Activated T-helper 2 cell treated with anti-CD3 and anti-CD28 coated beads, Interferon-gamma antibody, Interleukin-2, Interleukin-4, amounts not matched to agents 10 μg/mL and 5 μg/mL and 100 μg/mL, durations not matched to agents 14 hours and 24 hours and 36 hours (primary cell): ENCODE measurements at places on chromosomes 2 and 18.

DNA sequence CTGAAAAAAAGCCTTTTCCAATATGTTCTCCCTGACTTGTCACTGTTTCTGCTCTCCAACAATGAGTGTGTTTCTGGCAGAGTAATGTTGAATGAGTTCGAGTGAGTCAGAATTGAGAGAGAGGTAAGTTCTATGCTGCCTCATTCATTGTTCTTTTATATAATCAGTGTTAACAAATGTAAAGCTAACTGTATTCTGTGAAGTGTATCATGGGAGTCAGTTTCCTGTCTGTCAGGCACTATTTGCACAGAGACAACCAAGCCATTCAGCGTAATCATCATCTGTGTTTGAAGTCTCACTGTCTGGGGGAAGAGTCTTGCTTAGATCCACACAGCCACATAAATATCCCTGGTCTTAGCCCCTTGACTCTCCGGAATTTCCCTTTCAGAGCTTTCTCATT lies 22.0 kb upstream of the UPP2 start:
- no peak for DNase-seq

DNA sequence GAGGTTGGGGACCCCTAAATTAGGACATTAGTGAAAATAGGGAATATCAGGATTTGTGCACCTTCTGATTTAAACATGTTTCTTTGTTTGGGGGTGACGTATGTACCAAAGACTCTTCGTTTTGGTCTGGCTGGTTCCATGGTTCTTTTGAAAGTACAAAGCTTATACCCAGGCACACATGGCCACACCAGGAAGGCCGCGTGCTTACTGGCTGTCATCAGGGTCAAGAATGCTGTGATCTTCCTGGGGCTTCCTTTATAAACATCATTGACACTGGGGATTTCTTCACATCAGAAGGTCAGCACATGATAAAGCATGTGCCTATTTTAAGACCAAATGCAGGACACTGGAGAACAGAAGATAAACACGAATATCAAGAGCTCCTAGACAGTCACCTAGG lies 230.6 kb upstream of the ID2 start:
- DNase-seq: no peak

DNA sequence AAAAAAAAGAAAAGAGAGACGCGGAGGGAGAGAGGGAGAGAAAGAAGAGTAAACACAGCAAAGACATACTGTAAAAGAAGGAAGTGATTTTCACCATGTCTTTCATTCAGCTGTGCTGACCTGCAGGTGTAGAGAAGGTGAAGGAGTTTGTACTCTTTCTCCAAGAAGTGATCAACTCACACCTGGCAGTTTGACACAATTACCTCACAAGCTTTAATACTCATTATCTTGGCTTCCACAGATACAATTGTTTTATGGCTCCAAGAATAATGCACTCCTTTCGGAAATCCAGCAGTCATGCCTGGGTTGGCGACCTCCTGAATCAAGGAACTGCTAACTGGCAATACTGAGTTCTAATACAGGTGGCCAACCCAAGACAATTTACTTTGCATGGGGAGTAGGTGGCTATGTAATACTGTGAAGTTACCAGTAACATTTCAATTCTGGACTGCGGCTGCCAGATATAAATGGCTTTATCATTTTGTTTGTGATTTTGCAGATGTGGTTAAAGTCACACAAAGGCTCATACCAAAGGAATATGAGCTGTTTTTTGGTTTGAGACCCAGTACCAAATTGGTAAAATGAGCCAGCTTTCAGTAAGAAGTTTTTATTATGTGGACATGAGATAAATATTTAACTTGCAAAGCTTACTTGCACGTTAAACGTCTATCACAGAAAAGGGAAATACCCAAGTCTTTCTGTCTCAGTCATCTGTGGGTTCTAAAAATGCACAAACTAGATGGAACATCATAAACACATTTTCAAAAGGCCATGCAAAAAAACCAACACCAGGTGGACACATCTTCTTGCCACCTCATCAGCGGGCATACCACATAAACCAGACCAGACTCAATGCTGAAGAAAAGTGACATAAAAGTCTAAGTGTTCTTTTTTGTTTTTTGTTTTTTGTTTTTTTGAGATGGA lies 69.3 kb downstream of the NCKAP5 start:
- DNase-seq: no peak

GRCh38 chr2:27070653-27071276 lies 689 bp downstream of the OST4 start:
- no peak for DNase-seq

- DNase-seq: no peak
Observed at GRCh38 chr18:34918856-34919255, 122.4 kb upstream of the MAPRE2 start.

DNA sequence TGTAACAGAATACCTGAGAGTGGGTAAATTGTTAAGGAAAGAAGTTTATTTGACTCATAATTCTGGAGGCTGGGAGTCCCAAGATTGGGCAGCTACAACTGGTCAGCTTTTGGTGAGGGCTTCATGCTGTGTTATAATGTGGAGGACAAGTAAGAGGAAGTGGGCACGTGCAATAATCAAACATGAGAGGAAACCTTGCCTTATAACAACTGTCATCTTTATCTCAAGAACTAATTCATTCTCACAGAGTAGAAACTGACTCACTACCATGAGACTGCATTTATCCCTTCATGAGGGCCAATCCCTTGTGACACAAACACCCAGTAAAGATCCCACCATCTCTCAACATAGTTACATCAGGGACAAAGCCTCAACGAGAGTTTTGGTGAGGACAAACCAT lies 318.1 kb upstream of the NT5C1B start:
- no peak for DNase-seq

DNA sequence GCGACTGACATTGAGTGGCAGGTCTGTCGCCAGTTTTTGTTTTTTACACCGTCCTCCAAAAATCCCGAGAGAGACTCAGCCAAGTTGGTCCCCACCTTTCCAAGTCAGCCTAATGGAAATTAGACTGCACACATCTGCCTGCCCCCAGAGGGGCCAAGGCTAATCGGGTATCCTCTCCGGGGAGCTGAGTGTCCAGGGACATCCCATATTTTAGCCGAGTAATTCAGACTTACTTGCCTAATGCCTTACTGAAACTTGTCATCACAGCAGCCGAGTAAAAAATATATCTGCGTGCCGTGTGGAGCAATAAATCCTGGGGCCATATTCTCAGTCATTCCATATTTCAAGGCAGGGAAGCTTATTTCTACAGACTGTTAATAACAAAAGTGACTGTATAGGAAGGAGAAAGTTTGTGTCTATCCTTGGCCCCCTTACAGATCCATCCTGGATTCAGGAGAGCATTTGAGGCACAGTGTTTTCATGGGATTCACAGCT lies 38.9 kb upstream of the NRP2 start:
- no peak for DNase-seq

DNA sequence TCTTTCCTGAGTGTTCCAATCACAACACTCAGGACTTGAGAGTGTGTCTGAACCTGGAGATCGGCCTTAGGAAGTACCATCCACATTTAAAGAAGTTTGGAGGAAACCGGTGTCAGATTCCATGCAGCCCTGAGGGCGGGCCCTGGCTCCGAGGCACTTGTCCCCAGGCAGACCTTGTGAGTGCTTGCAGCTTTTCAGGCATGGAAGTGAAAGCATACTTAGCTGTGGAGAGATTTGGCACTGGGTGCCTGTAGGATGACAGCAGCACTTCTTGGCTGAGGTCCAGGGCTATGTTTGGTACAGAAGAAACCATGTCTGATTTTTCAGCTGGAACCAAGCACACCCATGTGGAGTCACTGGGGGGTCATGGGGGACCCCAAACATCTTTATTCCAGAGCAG lies 230.8 kb downstream of the SEPTIN10 start:
- no peak for DNase-seq

- DNase-seq: no peak
Observed at GRCh38 chr2:229445019-229445418, 173.9 kb upstream of the PID1 start.

- DNase-seq: no peak
Observed at GRCh38 chr2:210768329-210768910, 212.0 kb downstream of the CPS1 start.

DNA sequence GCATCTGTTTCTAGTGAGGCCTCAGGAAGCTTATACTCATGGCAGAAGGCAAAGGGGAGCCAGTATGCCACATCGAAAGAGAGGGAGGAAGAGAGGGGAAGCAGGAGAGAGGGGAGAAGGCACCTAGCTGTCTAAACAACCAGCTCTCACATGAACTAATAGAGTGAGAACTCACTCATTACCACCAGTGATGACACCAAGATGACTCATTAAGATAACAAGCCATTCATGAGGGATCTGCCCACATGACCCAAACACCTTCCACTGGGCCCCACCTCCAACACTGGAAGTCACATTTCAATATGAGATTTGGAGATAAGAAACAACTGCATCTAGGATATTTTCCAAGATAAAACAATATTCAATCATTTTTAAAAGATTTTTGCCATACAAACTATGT lies 753.9 kb upstream of the ZEB2 start:
- DNase-seq: no peak

- no peak for DNase-seq
Observed at GRCh38 chr2:9744256-9745004, 98.8 kb upstream of the TAF1B start.

- DNase-seq: no peak
Observed at GRCh38 chr2:74532222-74532621, 2.5 kb downstream of the HTRA2 start.

GRCh38 chr2:96407041-96407918 lies 71.7 kb downstream of the NCAPH start:
- DNase-seq: peak; percentile 64

DNA sequence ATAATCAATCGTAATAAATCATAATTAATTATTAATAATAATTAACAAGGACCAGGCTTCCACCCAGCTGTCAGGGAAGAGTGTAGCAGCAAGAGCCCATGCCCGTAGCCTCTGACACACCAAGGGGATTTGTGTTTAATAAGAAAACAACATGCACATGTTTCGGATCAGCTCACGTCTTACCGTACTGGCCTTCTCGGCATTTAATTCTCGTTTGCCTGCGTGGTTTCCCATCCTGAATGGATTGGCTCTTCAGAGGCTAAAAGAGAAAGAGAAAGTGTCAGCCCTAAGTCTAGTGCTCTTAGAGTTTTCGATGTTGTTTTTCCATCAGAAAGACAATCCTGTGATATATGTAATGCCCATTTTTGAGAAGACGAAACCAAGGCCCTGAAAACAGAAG lies 27.6 kb downstream of the MBP start:
- no peak for DNase-seq

DNA sequence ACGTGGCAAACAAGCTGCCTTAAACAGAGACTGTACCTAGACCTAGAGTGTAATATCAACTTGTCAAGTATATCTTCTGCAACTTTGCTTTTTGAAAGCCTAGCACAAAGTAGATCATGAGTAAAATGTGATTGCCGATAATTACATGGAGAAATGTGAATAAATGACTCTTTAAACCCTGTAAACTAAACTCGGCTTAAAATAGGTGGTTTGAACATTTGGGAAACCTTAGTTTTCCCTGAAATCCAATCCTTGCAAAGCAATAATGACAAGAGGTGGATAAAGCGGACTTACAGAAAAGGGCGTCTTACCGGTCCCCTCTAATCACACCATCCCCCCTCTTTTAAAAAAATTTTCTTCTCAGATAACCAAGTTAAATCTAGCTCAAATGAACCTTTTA lies 549 bp upstream of the PSMD14 start:
- DNase-seq: no peak

- no peak for DNase-seq
Observed at GRCh38 chr2:66235428-66235827, 199.5 kb upstream of the MEIS1 start.

- DNase-seq: no peak
Observed at GRCh38 chr2:235511187-235511661, 17.4 kb downstream of the AGAP1 start.

- DNase-seq: no peak
Observed at GRCh38 chr2:18426174-18426573, 134.3 kb downstream of the RDH14 start.

DNA sequence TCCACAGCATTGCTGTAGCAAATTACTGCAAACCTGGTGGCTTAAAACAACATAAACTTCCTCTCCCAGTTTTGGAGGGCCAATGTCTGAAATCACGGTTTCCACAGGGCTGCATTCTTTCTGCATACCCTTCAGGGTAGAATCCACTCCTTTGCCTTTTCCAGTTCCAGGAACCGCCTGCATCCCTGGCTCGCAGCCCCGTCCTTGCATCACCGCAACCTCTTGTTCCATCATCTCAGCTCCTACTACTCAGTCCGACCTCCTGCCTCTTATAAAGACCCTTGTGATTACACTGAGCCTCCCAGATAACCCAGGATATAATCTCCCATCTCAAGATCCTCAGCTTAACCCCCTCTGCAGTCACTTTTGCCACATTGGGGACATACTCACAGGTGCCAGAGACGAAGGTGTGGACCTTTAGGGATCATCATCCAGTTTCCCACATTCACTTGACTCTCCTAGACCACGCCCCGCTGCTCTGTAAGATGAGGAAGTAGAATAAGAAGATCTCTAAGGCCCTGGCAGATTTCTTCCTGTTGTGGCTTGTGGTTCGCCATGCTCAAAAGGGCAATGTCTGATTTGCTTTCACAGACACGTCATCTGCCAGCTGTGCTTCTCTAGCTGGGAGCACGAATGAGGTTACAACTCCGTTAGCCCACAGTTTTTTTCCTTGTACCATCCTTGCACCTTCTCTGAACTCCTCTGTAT lies 103.6 kb upstream of the AGAP1 start:
- peak; percentile 17 for DNase-seq

DNA sequence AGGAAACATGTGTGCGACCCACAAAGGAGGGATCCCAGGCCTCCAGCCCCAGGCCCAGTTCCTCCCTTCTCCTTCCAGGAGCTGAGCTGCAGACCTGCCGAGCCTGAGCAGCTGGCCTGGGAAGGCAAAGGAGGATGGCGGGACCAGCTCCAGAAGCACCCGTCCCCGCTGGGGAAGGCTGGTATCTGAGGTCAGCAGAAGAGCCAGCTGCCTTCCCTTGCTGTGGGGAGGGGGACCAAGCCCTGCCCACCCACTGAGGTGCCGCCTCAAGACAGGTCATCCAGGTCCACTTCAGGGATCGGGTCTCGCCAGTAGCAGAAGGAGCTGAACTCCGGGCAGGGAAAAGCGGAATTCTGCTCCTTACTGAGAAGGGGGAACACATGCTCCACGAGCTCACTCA lies 73.2 kb downstream of the EMILIN2 start:
- DNase-seq: no peak

GRCh38 chr2:18133310-18133709 lies 254.8 kb downstream of the KCNS3 start:
- DNase-seq: no peak

DNA sequence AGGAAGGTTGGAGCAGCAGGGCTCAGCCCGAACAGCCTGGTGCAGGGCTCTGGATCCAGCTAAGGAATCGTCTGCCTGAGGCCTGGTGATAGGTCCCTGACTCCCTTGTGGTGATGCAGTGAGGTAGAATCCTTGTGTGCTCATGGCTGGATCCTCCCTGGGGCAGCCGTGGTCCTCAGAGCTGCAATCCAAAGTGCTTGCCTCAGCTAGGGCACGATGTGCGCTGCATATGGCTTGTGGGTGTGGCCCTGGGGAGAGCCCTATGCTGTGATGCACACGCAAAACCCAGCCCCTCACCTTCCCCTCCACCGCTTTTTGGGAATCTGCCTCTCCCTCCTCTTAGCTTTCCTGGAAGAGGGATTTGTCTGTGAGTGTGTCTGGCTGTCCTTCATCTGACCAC lies 142.2 kb downstream of the DYSF start:
- no peak for DNase-seq

- DNase-seq: no peak
Observed at GRCh38 chr2:199118673-199119112, 339.0 kb downstream of the SATB2 start.
